Activated CD8-positive, alpha-beta memory T cell treated with anti-CD3 and anti-CD28 coated beads for 1 hour (primary cell): ENCODE measurements at places on chromosomes 5 and 9.

- DNase-seq = no peak
Measured at GRCh38 chr5:9502050-9502834, 43.6 kb downstream of the SEMA5A start.

DNA sequence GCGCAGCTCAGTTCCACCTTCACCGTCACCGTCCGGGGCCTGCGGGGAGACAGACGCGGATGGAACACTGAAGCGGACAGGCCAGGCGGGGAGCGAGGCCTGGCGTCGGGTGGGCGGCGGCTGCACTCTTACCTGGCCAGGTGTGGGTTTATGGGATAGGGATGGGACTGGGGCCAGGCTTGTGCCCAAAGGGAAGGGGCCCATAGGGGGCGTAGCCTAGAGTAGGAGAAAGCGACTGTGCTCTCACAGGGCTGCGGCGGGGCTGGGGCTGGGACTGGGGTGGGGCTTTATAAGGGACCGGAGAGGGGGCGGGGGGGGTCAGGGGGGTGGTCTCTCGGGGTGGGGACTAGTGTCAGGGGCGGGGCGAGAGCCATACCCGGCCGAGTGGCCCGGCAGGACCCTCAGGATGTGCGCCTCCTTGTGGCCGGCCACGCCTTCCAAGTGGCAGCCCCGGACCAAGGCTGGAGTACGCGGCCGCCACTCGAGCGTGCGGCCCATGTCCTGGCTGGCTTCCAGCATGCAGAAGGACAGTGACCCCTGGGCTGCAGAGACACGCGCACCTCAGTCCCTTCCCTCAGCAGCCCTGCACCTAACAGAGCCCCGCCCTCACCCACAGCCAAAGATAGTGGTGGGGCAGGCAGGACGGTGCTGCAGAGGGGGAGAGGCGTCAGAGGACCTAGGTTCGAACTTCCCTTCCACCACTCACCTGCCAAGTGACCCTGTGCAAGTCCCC lies 22.8 kb downstream of the FPGS start:
- DNase-seq = no peak

- DNase-seq = no peak
Measured at GRCh38 chr9:16321461-16322119, 548.9 kb downstream of the BNC2 start.

DNA sequence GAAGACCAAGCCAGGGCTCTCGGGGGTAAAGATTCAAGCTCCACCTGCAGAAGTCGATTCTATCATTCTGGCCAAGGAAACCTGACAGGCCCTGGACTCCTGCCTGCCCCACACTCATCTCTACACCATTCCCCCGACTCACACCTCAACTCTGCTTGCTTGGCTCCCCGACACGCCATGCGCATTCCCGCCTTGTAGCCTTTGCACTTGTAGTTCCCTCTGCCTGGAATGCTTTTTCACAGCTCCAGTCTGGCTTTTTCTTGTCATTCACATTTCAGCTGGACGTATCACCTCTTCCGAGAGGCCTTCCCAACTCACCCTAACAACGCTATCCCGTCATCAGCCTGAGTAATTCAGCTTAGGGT lies 28.7 kb upstream of the HAND1 start:
- no peak for DNase-seq

DNA sequence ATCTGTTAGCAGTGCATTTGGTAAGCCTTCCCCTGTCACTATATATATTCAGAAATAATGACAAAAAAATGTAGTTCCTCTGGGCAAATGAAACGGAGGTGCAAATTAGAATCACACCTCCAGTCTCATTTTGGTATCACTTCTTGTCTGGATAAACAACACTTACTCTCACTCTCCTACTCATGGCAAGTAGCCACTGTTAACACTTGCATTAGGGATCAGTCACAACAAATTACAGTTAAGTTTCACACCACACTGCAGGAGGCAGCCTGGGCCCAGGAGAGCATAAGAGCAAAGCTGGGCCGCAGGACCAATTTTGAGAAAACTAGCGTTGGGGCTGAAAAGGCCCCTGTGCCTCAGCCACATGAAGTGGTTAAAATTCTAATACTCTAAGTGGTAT lies 161.0 kb downstream of the ELAVL2 start:
- DNase-seq = no peak

- no peak for DNase-seq
Measured at GRCh38 chr5:158468444-158468843, 609.5 kb upstream of the CLINT1 start.

DNA sequence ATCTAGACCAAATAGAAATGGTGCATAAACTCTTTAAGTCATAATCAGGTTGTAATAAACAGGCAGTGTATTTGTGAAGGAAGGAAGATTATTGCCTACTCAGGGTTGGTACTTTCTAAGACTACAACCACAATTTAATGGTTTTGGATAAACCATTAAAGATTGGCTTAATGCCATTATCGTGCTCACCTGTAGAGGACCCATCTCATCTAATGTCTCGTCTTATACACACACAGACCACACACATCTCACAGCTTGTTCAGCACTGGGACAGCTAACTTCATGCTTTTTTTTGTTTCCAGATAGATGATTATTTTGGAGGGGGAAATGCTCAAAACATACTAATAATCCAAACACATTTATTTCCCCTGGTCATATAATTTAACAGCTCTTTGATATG lies 175.7 kb upstream of the SLC12A2 start:
- no peak for DNase-seq

GRCh38 chr5:156879665-156880285 lies 29.7 kb downstream of the PPP1R2B start:
- DNase-seq = no peak

DNA sequence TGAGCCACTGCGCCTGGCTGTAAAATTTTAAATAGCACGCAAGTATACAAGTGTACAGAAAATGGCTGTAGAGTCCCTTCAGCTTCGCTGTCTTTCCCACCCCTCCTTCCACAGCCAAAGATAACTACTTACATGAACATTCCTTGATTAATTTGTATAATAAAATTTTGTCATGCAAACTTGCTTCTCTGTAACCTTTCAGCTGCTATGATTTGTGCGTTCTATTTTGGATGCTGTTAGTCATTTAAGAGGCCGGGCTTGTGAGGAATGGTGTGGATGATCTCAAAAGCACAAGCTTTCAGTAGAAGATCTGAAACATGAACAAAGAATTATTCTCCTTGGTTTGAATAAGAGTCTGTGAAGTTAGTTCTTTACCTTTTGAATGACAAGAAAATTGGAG lies 115.0 kb upstream of the TLE1 start:
- no peak for DNase-seq

- DNase-seq = no peak
Measured at GRCh38 chr5:9197881-9198260, 348.0 kb downstream of the SEMA5A start.

DNA sequence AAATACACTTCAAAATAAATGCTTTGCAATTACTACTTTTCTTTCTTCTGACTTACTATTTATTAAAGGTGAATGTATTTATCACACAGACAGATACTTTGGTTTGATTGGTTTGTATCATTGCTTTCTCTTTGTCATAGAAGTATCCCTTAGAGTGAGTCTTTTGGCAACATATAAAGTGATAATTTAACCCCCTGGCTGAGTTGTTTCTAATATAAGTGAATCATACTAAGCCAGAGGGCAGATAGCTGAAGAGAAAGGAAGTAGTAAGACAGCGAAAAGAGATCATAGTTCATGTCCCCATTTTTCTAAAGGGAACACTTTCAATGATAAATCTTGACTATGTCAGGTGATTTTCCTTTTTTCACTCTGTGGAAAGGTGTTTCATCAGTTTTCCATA lies 38.6 kb downstream of the CAMK4 start:
- DNase-seq = no peak

GRCh38 chr9:37033682-37034304 lies at the start of gene PAX5:
TSS of gene PAX5 (minus strand) at chr9:37034268. CDS start at chr9:37034031, 237 bp downstream.
- DNase-seq = no peak
